ENCODE measurements at places on chromosomes 7 and 10. TPM values are rescaled to one million over a fixed set of nuclear protein-coding genes. Genes with fewer than 3 reads are reported as not detected.

Gene STX1A
- total RNA-seq = 77.3 TPM

Gene ALOX5
- 0.40 TPM for total RNA-seq

Gene TMED4
- total RNA-seq = 47.8 TPM

Gene PNLIPRP1
- not detected for total RNA-seq

Gene GIMAP6
- not detected for total RNA-seq

Gene LIPJ
- total RNA-seq = not detected

Gene CRYGN
- total RNA-seq = not detected

Gene GATA3
- 4.8 TPM for total RNA-seq

Gene SP8
- not detected for total RNA-seq

Gene AKR1C8
- total RNA-seq = 0.07 TPM

Gene OR6B1
- total RNA-seq = not detected

Gene SFTPA1
- total RNA-seq = not detected

Gene ADARB2
- total RNA-seq = 0.18 TPM

Gene NPC1L1
- 0.09 TPM for total RNA-seq

Gene PRLHR
- not detected for total RNA-seq

Gene HOXA4
- 1.6 TPM for total RNA-seq

Gene GPR15LG
- 0.21 TPM for total RNA-seq

Gene SORCS3
- total RNA-seq = not detected

Gene MACC1
- not detected for total RNA-seq

Measured in A549 treated with dexamethasone at 1 μM for 4 hours (cell line).